ENCODE measurements at places on chromosomes 7 and 10.

DNA sequence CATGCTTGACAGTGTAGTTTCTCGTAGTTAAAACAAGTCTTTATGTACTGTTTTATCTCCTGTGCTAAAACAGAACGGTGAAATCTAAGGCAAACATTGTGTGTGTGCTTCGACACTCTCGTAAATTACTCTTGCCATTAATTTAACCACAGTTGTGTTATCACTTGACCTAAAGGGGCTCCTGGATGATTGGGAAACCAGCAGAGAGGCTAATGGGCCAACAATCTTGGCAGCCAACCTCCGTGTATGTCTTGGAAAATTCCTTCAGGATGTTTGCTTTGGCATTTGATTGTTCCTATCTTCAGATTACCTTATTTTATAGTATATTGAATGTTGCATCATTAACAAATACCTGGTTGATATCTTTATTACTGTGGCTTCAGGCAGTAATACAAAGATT is 409.5 kb downstream of the SDK1 start:
- DNase-seq = peak; percentile 16

DNA sequence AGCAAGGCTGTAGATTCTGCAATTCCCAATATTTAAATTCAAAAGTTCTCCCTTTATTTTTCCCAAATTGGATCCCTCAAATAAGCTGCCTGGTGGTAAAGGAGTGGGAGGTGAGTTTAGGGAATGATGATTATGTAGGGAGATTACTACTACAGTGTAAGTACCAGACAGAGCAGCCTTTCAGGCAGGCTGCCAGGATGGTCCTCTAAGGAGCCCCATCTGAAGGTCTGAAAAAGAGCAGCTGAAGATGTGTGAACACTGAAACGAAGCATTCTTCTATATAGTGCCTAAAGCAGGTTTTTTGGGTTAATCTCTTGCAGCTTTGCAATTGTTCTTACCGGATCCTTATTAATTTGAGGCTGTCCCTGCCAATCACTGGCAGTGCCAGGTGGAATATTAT is 84.7 kb downstream of the CREB5 start:
- DNase-seq = no peak

DNA sequence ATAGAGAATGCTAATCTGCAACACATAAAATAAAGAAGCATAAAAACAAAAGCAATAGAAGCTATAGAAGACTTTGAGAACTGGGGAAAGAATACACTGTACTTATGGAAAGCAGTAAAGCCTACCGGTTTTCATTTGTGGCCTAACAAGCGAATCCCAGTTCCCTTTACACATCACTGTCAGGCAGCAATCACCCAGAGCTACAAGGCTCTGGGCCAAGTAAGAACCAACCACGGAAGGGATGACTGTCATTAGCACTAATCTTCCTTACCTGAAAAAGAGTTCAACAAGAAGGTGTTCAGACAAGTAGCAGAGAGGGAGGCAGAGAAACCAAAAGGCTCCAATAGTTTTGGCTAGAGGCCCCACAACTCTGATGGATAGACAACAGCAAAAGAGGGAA is 15.0 kb downstream of the CCDC6 start:
- no peak for DNase-seq

GRCh38 chr7:19242246-19242645 is 97.0 kb upstream of the FERD3L start:
- DNase-seq = no peak

GRCh38 chr10:6240254-6240653 is 37.5 kb downstream of the PFKFB3 start:
- DNase-seq = no peak

GRCh38 chr7:143250822-143251221 is 12.4 kb upstream of the GSTK1 start:
- no peak for DNase-seq

GRCh38 chr10:20299034-20299736 is 483.0 kb downstream of the PLXDC2 start:
- DNase-seq = no peak

GRCh38 chr10:23399701-23400144 is 39.2 kb upstream of the OTUD1 start:
- no peak for DNase-seq

GRCh38 chr10:44774676-44775401 is 136.3 kb upstream of the TMEM72 start:
- DNase-seq = no peak

DNA sequence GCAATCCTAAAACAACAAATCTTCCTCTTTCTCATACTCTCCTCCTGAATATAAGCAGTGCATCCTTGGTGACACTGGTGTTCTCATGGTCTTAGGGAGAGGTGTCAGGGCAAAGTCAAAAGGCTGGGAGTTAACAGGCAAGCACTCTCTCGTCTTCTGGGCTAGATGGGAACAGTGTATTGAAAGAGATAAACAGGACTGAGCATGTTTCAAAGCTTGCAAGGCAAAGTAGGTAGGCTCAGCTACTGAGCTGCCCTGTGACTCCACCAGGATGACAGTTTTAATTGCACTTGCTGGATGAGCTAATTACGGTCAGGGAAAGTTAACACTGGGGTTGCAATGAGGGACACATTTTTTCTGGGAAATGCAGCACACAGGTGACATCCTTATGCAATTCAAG is 554.9 kb upstream of the NRP1 start:
- DNase-seq = peak; percentile 26

DNA sequence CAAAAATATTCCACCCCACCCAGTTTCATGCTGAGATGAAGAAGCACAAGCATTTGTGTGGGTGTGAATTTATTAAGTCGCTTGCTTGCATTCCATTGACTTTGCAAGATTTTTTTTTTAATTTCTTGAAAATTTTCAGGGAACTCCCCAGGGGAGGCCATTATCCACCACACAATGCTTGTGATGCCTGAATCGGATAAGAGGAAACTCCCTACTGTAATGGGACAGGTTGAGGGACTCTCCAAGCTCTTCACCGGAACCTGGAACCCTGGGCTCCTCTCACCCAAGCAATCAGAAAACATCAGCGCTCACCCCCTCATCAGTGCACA is 153.6 kb upstream of the ZMIZ1 start:
- no peak for DNase-seq

GRCh38 chr10:42979181-42979580 is 97.7 kb upstream of the RET start:
- DNase-seq = peak; percentile 49

DNA sequence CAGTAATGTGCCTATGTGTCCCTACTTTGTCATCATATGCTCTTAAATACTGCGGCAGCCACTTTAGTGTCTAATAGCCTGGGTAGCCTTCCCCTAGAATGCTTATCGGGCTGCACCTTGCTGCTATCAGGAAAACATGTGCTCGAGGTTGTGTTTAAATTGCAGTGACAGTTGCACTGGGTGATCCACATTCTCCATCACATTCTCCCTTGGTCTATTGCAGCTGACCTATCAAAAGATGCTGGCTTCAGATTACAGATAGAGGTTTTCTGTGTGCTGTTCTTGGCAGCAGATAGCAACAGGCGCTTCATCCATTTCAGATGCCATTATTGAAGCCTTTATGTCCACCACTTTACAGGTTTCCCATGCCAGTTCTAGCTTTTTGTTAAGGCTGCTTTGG is 130.1 kb upstream of the MDFIC start:
- no peak for DNase-seq

GRCh38 chr7:936386-937054 is 18.0 kb downstream of the ADAP1 start:
- DNase-seq = no peak

- DNase-seq = peak; percentile 43
Observed at GRCh38 chr7:29623973-29624372, 60.3 kb downstream of the PRR15 start.

DNA sequence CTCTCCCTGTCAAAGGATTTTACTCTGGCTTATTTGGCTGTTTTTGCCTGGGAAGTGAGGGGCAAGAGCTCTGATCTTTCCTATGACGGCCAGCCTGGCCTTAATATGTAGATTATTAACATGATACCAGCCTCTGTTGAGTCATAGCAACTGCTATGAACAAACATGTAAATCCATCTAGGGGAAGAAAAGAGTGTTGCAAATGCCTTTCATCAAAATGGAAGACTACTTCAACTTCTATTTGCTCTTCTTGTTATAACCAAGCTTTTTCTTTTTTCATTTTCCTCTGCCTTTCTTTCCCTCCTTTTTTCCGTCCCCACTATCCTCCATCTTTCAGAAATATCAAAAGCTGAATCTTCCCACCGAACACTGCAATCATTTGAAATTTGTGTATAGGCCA is 46.6 kb downstream of the BTRC start:
- no peak for DNase-seq

DNA sequence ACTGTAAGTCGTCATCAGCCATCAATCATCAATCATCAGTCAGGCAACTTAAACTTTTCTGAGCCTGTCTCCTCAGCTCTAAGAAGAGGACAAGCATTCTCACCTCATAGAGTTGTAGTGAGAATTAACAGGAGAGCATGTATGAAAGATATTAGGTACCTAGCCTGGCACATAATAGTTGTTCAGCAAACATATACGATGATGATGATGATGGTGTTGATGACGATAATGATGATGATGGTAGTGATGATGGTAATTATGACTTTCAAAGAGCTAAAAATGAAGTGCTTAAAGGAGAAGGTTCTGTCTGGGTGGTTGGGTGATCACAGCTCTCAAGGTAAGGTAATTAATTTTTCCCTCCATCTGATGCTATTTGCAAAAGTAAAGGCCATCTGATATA is 55.1 kb upstream of the ADRB1 start:
- DNase-seq = no peak

DNA sequence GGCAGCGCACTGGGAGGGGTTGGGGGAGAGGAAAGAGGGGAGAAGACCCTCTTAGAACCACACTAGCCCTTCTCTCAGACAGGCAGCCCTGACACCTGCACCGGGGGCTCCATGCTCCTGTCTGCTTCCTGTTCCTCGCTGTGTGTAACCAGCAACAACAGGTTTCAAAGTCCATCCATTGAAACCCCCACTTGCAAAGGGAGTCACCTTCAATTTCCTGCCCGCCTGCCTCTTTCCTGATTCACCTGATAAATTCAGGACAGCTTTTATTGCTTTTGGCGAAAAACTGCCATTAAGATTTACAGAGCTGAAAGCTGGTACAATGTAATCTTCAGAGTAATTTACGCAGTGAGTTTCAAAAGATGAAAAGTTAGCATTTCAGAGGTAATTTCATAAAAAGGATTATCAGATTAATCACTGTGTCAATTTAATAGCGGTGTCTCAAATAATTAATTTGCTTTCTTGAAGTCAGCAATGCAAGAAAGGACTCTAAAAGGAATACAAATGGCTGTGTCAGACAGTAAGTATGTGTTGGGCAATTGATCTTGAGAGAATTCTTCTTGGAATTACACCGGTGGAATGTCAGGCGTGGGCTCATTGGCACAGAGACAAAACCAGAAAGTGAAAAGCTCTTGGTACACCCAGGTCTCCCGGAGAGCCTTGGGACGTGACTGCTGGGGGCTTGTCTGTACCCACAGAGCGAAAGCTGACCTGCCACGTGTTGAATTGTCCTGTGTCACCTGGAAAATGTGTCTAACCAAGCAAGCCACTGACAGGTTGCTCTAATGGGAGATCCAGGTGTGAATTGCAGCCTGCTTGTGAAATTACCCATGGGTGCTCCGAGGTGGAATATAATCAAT is 60.7 kb downstream of the TMEM209 start:
- peak; percentile 82 for DNase-seq

- no peak for DNase-seq
Observed at GRCh38 chr7:1058821-1059199, 14.5 kb downstream of the GPR146 start.

DNA sequence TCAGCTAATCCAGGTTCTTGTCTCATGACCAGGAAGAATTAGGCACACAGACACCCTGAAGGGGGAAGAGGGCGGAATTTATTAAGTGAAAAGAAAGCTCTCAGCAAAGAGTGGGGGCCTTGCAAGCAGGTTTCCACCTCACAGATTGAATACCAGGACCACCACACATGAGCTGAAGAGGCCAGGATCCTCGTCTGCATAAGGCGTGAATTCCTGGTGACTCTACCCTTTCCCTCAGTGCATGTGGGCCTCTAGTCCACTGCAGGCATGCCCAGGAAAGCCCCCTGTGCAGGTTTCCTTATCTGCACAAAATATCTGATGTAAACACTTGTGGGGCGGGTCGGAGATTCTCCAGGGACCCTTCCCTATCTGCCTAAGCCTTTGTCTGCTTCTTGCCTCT is 782.1 kb upstream of the LRRN3 start:
- DNase-seq = no peak

DNA sequence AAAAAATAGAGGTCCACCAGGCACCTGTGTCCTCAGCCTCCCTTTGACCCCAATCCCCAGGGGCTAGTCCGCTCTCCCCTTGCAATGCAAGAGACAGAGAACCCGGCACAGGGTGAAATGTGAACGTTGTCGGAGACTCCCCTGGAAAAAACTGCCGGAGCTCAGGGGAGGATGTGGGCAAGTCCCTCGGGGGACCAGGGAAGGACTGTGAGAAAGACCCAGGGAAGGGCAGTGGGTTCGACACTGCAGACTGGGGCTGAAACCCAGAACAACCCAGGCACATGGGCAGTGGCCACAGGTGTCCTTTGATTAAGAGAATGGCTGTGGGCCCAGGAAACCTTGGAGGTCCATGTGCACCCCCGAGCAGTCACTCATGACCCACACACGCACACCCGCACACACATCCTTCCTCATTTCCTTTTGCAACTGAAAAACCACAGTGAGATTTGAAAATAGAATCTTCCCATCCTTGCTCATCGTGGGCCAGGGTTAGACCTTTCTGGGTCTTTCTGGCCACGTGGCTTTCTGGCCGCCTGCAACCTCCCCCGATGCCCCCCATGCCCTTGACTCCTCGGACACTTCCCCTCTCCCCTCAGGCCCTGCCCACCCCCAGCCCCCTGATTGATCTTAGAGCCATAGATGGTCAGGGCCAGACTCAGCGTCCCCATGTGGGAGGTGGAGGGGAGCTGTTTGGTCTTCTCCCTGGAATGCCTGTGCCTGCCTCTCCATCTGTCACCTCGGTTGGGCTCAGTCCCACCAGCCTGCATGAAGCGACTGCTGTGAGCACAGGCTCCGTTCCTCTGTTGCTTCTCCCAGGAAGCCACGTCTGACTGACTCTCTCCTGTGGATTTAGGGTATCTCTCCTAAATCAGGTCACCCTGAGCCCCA is 7.9 kb downstream of the LAT2 start:
- DNase-seq = no peak

DNA sequence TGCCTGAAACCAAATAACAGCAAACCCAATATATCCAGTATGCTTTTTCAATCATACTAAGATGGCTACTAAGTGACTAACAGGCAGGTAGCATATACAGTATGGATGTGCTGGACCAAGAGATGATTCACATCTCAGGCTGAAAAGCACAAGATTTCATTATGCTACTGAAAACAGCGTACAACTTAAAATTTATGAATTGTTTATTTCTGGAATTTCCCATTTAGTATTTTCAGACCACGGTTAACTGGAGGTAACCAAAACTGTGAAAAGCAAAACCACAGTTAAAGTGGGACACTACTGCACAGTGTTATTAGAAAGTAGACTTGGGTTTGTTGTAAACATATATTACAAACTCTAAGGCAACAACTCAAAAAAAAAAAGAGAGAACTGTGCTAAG is 91.5 kb downstream of the KMT2C start:
- DNase-seq = no peak
